Esophagus (tissue), 2 donors: ENCODE measurements at places on chromosomes 2 and 18. TPM values are rescaled to one million over a fixed set of nuclear protein-coding genes. Genes with fewer than 3 reads are reported as not detected.

The SMYD1 gene
- 0.10 TPM for polyA plus RNA-seq

The TUBB8B gene
- polyA plus RNA-seq = 0.16 TPM

The GDF7 gene
- 0.56 TPM for polyA plus RNA-seq

The TFCP2L1 gene
- 8.6 TPM for polyA plus RNA-seq

The KCNG2 gene
- not detected for polyA plus RNA-seq

The NPAS2 gene
- 62.7 TPM for polyA plus RNA-seq

The MARS2 gene
- 2.1 TPM for polyA plus RNA-seq

The CTNNA2 gene
- 0.02 TPM for polyA plus RNA-seq

The SF3B6 gene
- polyA plus RNA-seq = 139 TPM

The INPP5D gene
- polyA plus RNA-seq = 3.4 TPM

The GRHL1 gene
- 94.7 TPM for polyA plus RNA-seq

The UGT1A4 gene
- polyA plus RNA-seq = 2.5 TPM

The MSH2 gene
- 12.0 TPM for polyA plus RNA-seq

The DLX1 gene
- 0.06 TPM for polyA plus RNA-seq

The CD8B gene
- 1.7 TPM for polyA plus RNA-seq

The CHST9 gene
- polyA plus RNA-seq = 0.26 TPM

The LCT gene
- polyA plus RNA-seq = not detected

The LAMA1 gene
- 0.27 TPM for polyA plus RNA-seq

The ESPNL gene
- polyA plus RNA-seq = 0.12 TPM

The NAB1 gene
- polyA plus RNA-seq = 16.8 TPM

The NR4A2 gene
- 2.0 TPM for polyA plus RNA-seq

The SCYGR2 gene
- polyA plus RNA-seq = not detected

The RSAD2 gene
- polyA plus RNA-seq = 0.98 TPM

The ALPP gene
- not detected for polyA plus RNA-seq

The SKOR2 gene
- polyA plus RNA-seq = not detected

The PLGLB2 gene
- not detected for polyA plus RNA-seq

The RAB3GAP1 gene
- polyA plus RNA-seq = 13.9 TPM

The REG3G gene
- polyA plus RNA-seq = not detected

The MORN2 gene
- 17.7 TPM for polyA plus RNA-seq

The TMEFF2 gene
- polyA plus RNA-seq = 0.02 TPM
